GM12891 (cell line): ENCODE measurements at places on chromosomes 5 and 9.
A peak's percentile ranks its signal among the peaks of the same experiment; 100 is the strongest.

- DNase-seq: no peak
These were observed 3.4 kb downstream of the PLK2 start for GRCh38 chr5:58456486-58456885.

DNA sequence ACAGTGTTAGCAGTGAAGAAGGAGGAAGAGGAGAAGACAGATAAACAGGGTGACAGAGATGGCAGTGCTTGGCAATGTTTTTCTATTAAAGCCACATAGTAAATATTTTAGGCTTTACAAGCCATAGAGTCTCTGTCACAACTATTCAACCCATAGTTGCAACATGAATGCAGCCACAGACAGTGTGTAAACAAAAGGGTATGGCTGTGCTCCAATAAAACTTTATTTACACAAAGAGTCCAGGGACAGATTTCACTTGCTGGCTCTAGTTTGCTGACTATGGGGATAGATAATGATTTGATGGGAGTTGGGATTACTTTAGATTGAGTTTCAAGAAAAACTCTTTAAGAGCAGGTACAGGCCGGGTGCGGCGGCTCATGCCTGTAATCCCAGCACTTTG is 224.8 kb upstream of the SEMA6A start:
- DNase-seq: no peak

GRCh38 chr5:94778732-94779131 is 160.3 kb downstream of the SLF1 start:
- DNase-seq: no peak

GRCh38 chr5:73615085-73615484 is 10.9 kb upstream of the ARHGEF28 start:
- no peak for DNase-seq

DNA sequence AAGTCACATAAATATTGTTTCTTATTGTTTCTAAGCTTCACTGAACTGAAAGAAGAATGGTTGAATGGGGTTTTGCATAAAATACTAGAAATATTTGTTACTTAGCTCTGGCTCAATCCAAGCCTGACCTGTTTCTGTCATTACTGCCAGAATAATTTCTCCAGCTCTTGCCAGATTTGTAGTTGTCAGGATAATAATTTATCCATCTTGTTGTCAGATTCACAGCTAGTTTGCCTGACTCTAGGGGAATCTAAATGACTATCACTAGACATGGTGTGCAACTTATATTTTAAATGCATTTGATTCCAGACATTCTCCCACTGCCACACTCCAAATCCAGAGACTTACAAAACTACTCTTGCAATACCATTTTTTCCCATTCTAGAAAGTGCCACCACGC is 422.7 kb downstream of the ZSWIM6 start:
- DNase-seq: no peak

DNA sequence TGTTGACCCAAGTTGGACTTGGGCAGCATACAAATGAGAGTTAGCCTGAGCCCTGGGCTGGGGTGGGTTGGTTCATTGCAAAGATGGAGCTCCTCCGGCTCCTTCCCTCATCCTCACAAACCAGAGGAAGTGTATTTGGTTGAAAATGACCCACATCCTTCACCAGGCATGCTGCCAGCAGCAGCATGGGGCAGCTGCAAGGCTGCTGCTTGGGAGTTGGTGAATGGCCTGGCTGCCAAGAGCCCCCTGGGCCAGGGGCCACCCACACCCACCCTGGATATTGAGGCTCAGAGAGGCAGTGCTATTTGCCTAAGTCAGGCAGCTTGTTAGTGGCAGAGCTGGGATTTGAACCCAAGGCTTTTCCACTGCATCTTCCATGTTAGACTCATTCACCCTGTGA is 29.5 kb downstream of the PPARGC1B start:
- DNase-seq: no peak

GRCh38 chr9:16675131-16675530 is 195.3 kb downstream of the BNC2 start:
- no peak for DNase-seq

GRCh38 chr5:127006744-127007143 is 23.6 kb downstream of the MARCHF3 start:
- DNase-seq: no peak

DNA sequence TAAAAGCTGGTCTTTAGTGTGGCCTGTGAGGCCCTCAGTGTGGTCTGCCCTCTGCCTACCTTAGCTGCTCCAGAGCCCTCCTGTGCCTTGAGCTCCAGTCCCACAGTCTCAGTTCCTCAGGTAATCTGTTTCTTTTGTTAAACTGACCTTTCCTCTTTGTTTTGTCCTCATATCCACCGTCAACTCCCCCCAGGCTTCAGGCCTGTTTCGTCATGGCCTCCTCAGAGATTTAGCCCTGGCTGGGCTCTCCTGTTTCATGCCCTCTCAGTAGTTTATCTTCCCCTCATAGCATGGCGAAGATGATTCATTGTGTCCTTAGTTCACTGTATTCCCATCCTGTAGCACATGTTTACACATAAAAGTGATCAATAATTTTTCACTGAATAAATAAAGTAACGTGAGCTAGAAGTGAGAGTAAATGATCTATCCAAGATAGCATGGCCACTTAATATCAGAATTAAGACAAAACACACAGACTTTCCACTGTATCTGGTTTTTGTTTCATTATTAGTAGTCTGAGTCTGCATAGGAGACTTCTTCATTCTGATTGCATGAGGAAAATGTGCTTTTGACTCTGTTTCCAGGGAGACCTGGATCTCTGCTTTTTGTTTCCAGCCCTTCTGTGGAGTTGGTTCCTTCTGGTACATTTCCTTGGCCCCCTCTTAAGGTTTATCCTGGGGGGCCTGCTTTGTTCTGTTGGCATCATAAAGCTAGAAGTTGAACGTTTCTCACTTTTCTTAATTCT is 70.5 kb downstream of the SNX24 start:
- peak; percentile 14 for DNase-seq

DNA sequence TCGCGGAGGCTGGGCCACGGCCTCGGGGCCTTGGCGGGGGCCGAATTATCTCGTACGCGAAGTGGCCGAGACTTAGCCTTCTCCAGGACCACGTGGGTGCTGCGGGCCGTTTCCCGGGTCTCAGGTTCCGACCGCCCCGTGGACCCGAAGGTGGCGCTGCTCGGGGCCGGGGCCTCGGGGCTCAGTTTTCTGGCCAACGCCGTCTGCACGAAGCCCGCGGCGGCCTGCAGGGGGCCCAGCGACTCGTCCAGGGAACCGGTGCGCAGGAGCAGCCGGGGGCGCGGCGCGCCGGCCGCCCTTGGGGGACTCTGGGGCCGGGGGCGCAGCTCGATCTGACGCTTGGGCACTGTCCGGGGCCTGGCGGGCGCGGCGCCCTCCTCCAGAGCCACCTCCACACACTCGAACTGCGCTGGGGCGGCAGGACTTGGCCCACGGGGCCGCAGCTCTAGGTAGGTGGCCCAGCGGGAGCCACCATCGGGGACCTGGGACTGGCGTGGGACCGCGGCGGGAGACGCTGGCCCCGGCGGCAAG is 716 bp downstream of the PROB1 start:
- no peak for DNase-seq

DNA sequence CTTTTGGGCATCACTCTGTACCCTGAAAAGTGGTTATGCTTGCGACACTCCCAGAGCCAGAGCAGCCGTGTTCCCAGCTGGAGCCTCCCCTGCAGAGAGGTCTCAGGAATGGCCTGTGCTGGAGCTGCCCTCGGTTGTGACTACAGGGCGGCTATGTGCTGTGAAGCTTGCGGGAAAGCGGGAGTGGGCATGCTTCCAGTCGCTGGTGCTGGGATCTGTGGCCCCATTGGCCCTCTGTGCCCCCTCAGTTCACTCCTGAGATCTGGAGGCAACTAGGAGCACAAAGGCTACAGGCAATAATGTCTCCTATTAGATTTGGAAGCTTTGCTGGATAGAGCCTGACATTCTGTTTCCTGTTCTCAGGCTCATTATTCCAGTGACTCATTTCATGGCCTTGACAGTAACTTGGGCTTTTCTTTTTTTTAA is 56.9 kb downstream of the GPR107 start:
- DNase-seq: no peak

GRCh38 chr9:110750272-110750671 is 81.7 kb downstream of the MUSK start:
- DNase-seq: no peak

GRCh38 chr9:35749515-35750255 is 598 bp downstream of the RGP1 start:
- peak; percentile 25 for DNase-seq

GRCh38 chr9:103977163-103977562 is 116.9 kb upstream of the SMC2 start:
- DNase-seq: no peak

DNA sequence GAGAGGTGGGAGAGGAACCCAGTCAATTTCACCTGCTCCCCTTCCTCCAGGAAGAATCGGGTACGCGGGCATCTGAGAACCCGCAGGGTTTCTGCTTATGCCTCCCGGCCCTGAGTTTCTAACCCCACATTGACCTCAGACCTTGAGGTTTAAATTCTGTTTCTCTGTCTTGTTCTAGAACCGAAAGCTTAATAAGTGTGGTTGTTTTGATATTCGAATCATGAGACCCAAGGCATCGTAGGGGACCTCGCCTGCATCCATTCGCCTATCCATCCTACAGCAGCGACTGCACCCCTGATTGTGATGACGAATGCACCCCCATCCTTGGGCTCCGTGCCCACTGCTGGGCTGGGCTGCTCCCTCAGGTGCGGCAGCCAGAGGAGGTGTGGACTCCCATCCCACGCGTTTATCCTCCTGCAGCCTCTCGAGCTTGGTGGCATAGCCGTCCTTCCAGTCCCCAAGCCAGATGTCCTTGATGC is 80.8 kb upstream of the IER5L start:
- DNase-seq: no peak
